ENCODE measurements at places on chromosomes 3 and 15.

DNA sequence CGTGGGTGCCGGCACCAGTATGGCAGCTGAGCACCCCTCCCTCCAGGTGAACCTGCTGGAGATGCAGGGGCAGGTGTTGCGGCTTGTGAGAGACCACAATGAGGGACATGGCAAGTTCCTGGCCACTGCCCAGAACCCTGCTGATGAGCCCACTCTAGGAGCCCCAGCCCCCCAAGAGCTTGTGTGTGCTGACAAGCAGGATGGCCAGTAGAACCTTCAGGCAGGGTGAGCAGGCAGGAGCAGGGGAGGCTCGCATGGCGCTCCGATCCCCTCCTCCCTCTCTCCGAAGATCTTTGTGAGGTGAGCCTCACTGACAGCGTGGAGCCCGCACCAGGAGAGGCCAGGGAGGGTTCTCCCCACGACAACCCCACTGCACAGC is 29.8 kb downstream of the NGRN start:
- DNase-seq: no peak

DNA sequence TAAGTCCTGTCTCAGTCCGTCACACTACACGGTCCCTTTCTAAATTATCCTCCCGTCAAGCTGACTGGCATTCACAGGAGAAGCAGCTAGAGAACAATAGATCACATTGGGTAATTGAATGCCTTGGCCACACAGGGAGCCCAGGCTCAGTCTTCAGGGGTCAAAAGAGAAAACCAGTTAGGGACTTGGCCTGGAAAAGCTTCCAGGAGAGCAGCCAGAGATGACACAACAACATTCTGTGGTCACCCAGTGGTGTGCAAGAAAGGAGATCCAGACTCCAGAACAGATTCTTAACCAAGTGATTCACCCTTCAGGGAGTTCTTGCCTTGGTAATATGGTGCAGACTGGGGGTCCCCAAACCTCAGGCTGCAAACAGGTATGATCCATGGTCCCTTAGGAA is 15.9 kb downstream of the ARHGAP31 start:
- no peak for DNase-seq

- DNase-seq: no peak
These were observed 318.5 kb downstream of the NTRK3 start for GRCh38 chr15:87938031-87938430.

DNA sequence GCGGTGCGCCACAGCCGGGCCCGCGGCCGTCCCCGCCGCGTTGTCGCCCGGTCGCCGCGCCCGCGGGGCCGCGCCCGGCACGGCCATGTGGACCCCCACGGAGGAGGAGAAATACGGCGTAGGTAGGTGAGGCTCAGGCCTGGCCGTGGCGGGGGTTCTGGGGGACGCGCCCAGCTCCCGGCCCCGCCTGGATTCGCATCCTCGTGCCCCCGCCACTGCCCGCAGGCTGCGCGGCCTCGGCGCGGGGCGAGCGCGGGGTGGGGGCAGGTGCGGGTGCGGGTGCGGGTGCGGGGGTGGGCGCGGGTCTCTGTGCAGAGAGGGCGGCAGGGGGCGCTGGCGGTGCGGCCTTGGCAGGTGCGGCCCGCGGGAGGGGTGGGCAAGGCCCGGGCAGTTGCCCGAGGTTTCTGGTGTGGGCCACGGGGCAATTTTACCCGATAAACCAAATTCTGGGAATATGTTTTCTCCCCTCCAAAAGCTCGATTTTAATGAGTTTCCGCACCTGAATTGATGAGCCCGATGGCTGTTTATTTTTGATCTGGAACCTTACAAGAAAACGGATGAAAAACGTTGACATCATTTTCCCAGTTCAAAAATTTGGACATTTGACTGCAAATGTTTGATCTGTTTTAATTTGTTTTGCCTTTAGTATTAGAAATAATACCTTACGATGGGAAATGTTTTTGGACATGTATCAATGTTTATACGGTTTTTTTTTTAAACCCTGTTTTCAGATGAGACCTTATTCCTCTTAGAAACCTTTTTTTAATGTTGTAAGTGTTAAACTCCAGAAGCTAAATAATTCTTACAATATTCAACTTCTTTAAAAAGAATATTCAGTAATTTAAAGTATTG is 678 bp downstream of the DOCK3 start:
- DNase-seq: peak; percentile 11

GRCh38 chr3:37030588-37030987 is 37.3 kb downstream of the MLH1 start:
- no peak for DNase-seq

Measured in stimulated activated CD8-positive, alpha-beta memory T cell treated with anti-CD3 and anti-CD28 coated beads, Interleukin-2, amount 100 ng/mL, for 1 hour (primary cell).